Stimulated activated CD4-positive, alpha-beta T cell treated with anti-CD3 and anti-CD28 coated beads, TNF-alpha, amount 100 ng/mL, for 48 hours (primary cell): ENCODE measurements at places on chromosomes 2 and 18.

DNA sequence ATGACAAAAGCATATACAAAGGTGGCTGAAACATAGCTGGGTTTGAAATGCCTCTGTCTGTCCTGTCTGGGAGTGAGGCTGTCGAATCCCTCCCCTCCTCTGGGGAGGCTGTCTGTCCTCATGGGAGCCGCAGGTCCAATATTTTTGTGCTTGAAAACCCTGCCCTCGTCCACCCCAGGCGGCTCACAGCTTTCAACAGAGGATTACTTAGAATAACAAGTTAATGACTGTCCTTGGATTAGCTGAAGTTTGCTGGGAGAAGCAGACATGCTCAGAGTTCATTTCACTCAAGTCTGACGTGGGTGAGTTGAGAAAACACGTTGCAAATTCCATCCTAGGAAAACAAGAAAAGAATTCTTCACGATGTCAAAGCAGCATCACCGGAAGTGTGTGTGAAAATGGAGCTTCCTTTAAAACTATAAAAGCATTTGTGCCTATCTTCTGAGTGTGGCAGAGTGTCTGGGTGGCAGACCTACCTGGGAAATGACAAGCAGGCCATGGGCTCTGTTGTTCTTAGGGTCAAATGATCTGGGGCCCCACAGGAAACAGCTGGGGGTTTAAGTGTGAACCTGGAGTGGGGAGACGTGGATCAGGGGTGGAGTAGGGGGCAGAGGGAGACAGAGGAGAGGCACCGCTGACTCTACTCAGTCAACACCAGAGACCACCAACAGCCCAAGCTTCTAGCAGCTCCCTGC, 77.1 kb downstream of the DDX1 start:
- DNase-seq = no peak

GRCh38 chr2:95386031-95386430, 16.5 kb upstream of the FAHD2A start:
- no peak for DNase-seq

DNA sequence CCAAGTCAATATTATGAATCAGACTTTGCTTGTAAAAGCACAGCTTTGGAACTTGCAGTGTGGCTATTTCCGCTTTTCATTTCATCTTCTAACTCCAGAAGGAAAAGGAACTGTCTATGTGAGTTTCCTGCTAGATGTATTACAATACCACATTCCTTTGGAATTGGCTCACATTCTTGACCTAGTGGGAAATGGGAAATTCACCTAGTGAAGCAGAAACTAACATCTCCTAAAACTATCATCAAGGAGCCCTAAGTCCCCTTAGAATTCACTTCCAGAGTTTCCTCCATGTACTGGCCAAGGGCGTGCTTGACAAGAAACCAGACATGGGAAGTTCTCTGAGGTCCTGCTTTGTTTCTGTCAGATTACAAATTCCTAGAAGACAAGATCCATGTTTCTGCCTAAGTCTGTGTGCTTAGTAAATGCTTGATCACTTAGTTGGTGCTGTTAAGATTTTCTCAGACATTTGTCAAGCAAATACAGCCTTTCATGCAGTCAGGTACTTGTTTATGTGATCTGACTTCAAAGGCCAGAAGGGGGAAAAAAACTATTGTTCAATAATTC, 275.7 kb upstream of the FN1 start:
- DNase-seq = no peak

DNA sequence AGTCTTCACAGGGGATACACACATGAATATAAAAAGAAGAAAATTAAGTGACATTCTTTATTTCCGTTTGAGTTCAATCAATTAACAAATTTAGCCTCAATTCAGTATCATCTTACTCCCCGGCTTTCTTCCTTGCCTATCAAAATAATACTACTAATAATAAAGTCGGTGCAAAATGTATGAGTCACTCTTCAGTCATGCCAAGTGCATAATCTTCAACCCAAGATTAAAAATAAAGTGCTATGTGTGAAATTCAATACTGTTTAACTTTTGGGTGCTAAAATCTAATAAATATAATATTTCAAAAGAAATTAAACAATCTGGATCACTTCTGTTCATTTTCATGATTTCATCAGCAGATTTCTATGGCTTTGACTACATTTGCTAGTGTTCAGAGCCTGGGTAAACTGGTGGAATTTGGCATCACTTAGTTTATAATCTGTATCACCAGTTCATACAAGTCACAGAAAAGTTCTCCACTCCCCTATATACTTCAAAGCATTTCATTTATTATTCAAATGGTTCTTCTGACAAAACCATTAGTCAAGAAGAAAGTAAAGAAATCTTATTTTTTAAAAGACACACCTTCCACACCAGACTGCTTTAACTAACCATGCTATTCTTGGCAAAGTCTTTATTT, 183.6 kb downstream of the THADA start:
- no peak for DNase-seq

GRCh38 chr2:75549401-75550253, 11.1 kb downstream of the EVA1A start:
- DNase-seq = no peak

GRCh38 chr18:58363767-58364540, 264.9 kb downstream of the ALPK2 start:
- DNase-seq = no peak

DNA sequence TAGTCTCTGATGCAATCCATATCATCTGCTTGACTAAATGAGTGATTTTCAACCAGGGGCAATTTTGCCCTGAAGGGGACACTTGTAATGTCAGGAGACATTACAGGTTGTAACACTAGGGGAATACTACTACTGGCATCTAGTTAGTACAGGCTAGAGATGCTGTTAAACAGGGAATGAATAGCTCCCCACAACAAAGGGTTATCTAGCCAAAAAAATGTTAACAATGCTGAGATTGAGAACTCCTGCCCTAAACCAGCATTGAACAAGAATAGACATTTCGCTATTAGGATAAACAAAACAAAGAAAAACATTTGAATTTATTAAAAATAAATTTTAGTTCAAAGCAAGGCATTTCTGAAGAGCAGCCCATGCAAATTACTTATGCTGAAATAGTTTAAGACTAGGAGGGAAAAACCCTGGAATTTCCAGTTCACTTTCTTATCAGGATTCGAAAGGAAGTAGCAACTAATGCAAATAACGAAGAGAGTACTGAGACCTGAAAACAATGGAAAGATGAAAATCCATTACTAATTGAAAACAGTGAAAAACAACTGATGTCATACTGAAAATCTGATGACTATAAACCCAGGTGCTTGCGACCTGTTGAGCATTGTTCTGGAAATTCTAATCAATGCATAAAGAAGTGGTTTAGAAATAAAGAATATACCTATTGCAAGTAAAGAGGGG, 53.1 kb downstream of the CAB39 start:
- DNase-seq = no peak

- no peak for DNase-seq
Measured at GRCh38 chr2:192410319-192410718, 215.6 kb upstream of the TMEFF2 start.

DNA sequence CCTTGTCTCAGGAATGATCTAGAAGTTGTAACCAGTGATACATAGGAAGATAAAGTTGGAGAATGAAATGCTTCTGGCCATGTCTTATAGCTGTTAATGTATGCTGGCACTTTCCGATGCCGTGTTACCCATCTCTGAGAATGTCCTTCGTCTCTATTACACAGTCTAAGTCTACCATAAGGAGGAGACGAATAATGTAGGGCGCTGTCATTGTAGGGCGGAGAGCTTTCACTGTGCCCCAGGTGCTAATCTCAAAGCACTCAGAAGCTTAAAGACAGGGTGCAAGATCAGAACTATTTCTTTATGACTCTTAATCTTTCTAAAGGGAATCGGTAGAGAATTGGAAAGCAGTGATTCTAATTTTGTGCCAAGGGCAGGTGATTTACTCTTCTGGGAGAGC, 48.2 kb upstream of the MSTN start:
- DNase-seq = no peak

DNA sequence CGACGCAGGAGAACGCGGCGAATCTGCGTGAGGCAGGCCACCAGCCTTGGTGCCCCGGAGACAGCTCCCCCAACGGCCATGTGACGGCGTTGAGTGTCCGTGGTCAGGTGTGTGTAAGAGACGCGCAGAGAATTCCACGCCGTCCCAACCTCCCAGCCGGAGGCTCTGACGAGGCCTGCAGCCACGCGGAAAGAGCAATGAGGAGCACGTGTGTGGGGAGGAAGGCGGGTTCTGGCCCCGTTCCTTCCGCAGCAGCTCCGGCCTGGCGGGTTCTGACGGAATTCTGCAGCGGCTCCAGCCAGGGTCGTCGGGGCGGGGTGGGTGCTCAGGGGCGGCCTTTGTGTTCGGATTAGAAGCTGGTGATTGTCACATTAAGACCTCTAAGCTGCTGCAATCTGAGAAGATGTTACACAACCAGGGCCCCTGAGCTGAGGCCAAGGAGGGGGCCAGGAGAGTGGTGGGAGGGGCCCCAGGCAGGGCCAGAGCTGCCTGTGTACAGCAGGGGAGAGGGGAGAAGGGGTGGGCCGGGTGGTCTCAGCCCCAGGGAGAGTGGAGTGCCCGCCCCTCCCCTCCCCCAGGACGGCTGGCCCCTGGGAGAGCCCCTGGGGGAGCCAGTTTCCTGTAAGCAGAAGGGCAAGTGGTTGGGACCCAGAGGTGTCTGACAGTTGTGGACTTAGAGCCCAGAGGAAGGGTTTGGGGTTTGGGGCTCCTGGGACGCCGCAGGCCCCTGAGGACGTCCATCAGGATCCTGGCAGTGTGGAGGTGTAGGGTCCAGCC, 5.1 kb upstream of the GAL3ST2 start:
- no peak for DNase-seq

DNA sequence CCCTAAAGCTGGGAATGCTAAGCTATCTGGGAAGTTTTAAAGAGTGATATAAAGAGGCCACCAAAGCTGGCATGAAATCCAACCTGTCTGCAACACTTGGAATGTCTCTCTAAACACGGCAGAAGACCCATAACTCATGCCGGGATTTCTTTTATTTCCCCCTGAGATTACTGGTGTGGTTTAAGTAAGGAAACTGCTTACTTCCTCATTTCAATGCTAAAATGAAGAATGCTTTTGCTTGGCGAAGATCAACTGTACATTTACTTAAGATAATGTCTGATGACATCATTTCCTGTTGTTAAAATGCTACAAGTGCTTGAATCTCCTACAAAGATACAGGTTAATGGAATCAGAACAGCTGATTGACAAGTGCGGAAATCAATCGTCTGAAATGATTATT, 353.8 kb upstream of the SALL3 start:
- DNase-seq = no peak

DNA sequence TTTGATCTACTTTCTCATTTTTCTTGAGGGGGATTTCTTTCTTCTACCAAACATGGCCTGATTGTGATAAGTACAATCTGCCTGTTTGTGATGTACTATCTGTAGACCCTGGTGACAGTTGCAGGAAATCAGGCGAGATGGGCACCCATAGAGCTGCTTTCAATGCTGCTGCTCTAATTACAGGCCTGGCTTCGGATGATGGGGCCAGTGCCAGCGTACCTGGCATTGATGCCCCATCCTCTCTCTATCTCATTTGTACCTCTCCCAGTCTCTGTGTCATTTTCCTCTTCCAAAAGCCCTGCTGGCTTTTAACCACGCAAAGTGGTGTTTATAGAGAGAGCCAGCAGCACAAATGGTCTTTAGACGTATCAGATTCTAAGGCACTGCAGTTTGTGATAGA, 69.9 kb downstream of the KCTD18 start:
- no peak for DNase-seq

GRCh38 chr18:55354795-55355194, 233.2 kb downstream of the TCF4 start:
- DNase-seq = no peak

- no peak for DNase-seq
Measured at GRCh38 chr2:60541056-60541651, 12.3 kb downstream of the BCL11A start.
